ENCODE measurements at places on chromosomes 16 and 17.

DNA sequence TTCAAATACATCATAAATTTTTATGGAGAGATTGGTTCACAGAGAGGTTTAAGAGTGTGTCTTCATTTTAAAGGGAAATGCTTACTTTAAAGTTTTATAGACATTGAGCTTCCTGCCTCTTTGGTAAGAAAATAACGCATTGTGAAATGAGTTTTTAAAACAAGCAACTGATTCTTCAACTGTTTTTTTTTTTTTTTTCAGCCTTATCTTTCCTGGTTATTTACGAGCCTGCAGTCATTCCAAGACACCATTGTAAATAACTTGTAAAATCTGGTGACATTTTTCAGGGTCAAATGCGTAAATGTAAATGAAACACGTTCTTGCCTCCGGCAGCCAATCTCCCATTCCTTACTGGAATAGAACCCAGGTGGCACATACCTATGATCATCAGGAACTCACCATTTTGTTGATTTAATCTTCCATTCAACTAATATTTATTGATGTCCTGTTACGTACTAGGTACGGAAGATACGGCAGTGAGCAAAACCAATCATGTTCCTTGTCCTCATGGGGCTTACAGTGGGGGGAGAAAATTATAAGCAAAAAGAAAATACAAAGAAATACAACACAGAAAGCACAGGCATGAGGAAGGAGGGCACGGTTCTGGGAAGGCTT is 33.2 kb upstream of the CDYL2 start:
- DNase-seq = no peak

GRCh38 chr16:28068976-28069375 is 5.5 kb upstream of the GSG1L start:
- DNase-seq = no peak

GRCh38 chr16:68866933-68867332 is 23.6 kb downstream of the TANGO6 start:
- no peak for DNase-seq

GRCh38 chr17:83090444-83091256 is 11.2 kb downstream of the METRNL start:
- DNase-seq = no peak

- peak; percentile 58 for DNase-seq
These were observed 9.5 kb downstream of the DEF8 start for GRCh38 chr16:89958068-89958467.
